ENCODE measurements at places on chromosomes 7 and 10.

- DNase-seq = no peak
Measured at GRCh38 chr7:152423991-152424347, 11.8 kb downstream of the KMT2C start.

DNA sequence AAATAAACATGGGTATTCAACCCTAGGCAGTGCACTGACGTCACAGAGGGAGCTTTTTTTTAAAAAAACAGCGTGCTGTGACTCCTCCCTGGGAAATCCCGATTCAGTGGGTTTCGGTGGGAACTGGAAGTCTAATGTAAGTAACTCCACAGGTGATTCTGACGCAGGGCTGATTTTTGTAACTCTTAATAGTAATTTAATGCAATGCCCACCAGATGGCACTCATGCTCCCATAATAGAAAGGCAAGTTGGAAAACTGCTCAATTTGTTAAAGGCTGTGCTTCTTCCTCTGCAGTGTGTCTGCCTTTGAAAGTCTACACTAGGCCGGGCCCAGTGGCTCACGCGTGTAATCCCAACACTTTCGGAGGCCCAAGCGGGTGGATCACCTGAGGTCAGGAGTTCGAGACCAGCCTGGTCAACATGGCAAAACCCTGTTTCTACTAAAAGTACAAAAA, 10.9 kb upstream of the RSU1 start:
- DNase-seq = peak; percentile 74

DNA sequence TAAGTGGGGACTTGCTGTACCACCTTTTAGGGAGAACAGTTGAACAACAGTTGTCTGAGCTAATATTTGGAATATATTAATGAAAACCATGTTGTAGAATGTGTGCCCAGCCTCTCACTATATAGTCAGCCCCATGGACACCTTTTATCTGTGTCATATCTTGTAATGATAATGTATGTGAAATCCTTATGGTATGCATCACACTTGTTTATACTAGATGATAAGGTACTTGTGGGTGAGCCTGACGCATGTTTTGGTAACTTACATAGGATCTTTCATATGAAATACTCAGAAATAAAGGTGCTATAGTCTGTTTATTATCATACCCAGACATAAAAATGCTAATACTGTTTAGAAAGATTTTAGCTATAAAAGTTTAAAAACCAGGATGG, 32.8 kb downstream of the CAMK1D start:
- DNase-seq = peak; percentile 56

DNA sequence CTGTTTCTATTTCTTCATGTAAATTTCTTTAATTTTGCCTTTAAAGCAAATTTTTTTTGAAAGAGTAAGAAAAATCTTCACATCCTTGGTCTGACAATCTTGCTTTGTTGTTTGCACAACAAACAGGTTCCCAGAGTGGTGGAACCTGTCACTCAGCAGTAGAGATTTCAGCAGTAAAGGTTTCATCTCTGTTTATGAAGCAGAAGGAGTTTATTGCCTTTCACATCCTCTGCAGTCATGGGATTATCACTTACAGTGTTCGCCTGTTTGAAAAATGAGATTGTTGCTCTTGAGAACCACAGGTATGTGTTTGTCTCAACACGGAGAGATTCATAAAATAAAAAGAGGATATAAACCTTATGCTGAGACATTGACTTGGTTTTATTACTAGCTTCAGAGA, 342.6 kb downstream of the IPMK start:
- no peak for DNase-seq

- DNase-seq = no peak
Measured at GRCh38 chr10:120188950-120189349, 268.1 kb upstream of the PLPP4 start.

DNA sequence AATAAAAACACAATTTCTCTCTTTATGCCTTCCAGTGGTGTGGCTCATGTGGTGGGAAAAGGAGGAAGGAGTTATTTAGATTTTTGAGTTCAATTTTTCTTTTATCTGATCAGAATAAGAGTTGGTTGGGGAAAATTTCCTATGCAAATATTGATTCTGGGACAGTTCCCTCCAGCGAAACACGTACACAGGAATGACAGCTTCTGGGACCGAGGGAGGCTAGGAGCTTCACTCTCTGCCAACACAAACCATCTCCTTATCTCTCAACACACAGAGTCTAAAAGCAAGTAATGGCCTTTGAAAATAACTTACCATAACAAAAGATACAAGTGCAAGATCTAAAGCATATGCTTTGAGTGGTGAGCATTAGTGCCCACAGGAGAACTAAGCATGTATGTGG, 122.7 kb downstream of the RAPGEF5 start:
- peak; percentile 39 for DNase-seq

DNA sequence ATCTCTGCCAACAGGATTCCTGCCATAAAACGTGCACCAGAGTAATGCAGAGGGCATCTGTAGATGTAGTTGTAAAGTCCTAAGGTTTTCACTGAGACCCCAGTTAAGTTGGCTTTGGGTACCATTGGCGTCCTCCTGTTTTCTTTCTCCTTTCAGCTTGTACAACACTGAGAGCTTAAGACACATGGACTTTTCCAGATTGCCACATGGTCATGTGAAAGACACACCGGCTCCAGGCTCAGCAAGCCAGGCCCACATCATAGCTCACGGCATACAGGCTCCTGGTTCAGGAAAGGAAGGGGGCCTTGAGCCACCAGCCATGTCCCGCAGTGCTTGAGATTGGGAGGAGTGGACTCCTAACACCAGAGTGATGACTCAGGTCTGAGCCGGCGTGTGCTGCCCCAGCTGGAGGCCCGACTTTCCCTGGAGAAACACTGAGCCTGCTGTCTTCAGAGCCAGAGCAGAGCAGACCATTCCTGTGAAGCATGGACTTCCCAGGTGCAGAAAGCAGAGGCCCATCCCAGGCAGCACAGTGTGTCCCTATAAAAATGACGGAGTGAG, 252.7 kb downstream of the PRPF18 start:
- peak; percentile 93 for DNase-seq

DNA sequence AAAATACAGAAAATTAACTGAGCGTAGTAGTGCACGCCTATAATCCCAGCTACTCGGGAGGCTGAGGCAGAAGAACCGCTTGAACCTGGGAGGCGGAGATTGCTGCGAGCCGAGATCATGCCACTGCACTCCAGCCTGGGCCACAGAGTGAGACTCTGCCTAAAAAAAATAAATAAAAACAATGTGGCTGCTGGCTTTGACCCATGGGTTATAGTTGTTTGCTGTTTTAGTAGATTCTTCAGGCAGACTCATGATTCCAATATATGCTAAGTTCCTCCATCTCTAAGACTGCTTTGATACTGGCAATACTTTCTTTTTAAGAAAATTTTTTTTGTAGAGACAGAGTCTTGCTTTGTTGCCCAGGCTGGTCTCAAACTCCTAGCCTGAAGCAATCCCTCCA, 8.4 kb downstream of the OLAH start:
- DNase-seq = no peak

GRCh38 chr10:122678266-122678665, 21.4 kb downstream of the C10orf120 start:
- no peak for DNase-seq

DNA sequence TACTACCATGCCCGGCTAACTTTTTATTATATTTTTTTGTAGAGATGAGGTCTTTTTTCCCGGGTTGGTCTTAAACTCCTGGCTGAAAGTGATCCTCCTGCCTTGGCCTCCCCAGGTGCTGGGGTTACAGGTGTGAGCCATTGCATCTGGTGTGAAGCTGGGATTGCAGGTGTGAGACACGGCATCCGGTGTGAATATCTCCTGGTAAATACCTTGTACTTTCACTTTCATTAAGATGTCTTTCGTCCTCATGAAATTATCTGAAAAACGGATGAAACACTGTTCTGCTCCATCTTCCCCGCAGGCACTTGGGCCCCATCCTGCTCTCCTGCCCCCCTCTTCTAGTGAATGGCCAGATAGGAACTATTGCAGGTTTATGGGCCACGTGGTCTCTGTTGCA, 60.1 kb upstream of the CCZ1B start:
- DNase-seq = no peak

DNA sequence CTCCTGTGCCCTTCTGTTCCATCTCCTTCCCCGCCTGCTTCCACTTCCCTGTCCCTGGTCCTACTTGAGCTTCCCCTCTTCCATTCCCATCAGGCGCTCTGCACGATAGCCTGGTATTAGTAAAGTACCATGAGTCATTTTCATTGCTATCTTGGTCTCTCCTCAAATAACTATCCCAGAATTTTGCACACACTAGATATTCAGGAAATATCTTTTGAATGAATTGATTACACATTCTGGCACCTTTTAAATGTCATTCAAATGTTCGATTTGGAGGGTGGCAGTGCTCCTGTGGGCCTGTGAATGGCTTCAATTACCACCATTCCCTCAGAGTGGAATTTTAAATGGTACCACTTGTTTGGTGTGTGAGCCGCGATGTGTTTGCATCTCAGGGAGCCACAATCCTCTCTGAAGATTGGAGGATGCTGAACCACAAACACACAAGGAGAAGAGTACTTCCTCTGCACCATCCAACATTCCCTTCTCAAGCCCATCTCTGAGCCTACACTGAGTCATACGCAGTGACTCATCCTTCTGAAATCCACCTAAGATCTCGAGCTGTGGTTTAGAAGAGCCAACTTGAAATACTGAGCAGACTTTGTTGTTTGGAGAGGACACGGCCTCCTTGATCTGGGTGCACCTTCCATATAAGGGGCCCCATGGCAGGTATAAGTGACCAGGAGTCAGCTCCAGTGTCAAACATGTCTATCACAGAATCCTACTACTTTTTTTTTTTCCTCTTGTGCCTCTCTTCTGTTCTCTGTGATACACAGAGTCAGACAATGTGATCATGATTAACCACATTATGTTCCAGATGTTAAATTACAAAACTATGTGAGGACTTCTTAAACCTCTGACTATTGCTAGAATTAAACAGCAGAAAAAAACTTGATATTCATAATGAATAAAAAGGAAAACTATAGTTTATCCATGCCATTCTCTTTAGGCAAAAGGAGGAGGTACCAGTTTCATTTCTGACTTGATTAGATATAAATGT, 81.9 kb downstream of the BMPER start:
- peak; percentile 98 for DNase-seq

GRCh38 chr7:108448584-108449505, 7.4 kb downstream of the NRCAM start:
- DNase-seq = no peak

DNA sequence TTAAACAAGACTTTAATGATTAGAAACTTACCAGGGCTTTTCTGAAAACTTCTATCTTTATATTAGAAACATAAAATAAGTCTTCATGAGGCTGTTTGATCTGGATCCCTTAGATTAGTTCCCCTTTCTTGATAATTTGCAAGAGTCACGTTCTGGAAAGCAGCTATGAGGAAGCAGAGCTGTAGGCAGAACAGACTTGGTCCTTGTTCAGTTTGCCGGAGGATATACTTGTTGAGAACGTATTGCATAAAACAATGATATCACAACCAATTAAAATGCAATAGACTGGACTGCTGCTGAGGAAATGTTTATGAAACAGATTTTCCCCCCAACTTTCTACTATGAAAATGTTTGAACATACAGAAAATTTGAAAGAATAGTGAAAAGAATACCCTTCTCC, 2.8 kb downstream of the SAMD9L start:
- DNase-seq = no peak

- peak; percentile 29 for DNase-seq
Measured at GRCh38 chr7:45089341-45089891, 647 bp upstream of the NACAD start.

- no peak for DNase-seq
Measured at GRCh38 chr10:132671228-132672154, 114.5 kb downstream of the NKX6-2 start.

DNA sequence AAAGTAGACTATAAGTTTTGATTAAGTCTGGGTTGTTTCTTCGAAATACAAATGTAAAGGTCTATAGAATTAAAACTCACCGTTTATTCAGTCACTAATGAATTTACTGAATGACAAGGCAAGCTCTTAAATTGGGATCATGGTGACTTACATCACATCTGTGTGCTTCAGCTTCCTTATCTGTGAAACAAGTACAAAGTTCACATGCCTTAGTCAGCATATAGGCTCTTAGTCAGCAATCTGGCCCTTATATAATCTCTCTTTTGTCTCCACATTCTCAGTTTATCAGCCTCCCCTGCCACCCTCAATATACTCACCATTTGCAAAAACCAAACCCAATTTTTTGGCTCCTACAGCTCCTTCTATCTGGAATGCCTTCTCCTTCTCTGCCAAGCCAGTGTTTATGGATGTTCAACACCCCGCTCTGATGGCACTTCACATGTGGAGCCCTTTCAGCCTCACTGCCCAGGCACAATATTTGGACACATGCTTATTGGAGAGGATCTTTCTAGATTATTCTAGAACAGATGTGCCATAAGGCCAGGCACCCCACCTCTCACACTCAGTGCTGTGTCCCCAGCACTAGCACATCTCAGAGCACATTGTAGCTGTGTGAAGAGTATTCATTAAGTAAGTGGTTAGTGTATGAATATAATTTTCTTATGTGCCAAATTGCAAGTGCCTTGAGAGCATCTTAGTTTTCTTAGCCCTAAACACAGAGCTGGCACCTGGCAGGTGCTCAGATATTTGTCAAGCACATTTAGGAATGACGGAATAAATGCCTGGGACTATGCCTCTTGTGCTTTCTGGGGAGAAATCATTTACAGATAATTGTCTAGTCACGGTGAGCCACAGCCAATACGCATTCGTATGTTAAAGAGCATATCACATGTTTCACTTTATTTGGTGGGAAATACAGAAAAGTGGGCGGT, 9.8 kb upstream of the LAMB1 start:
- DNase-seq = peak; percentile 66

DNA sequence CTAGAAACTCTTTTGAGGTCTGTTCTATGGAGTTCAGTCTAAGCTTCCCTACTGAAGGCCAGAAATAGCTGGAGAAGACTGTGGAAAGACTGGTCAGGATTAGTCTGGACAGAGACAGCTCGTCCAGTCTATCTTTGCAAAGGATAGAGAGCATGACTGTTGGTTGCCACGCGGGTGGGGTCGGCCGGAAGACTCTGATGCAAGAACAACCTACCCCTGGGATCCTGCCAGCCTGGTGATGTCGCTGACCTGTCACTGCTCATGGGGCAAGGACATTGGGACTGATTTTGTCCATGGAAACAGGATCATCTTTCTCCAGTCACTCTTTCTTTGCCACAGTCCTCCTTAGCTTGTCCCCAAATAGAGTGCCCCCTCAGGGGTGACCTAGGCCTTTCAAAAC, 337.6 kb upstream of the NPSR1 start:
- DNase-seq = no peak

DNA sequence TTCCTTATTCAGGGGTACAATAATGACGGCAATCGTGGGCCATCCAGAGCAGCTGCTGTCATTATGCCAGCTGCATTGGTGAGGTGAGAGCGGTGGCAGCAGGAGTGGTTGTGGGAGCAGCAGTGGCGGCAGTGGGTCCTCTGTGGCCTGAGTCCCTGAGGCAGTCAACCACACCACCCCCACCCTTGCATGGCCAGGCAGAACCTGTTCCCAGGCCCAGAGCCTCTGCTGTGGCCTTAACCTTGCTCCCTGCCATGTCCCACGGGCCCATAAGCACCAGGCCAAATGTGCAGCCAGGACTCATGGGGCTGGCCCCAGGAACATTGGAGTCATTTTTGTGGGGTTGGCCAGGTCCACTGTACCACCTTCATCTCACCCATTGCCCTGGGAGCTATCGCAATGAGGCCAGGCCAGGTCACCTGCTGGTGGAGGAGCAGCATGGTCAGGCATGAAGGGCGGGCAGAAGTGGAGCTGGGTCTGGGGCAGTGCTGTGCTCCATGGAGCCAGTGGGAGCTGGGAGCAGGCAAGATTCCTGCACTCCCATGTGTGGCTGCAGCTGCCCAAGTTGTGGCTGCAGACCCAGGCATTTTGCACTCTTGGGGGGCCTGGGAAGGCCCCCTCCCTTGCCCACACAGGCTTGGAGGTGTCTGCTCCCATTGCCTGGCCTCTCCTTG, 213.5 kb downstream of the GPR158 start:
- DNase-seq = no peak
